CD8-positive, alpha-beta memory T cell (primary cell): ENCODE measurements at places on chromosomes 4 and X. TPM values are rescaled to one million over a fixed set of nuclear protein-coding genes. Genes with fewer than 3 reads are reported as not detected.

The ZNF630 gene
- 1.6 TPM for total RNA-seq

GRCh38 chr4:102328045-102328444 is 17.2 kb downstream of the SLC39A8 start:
- DNase-seq = no peak

- DNase-seq = no peak
These were observed 33.9 kb downstream of the BCLAF3 start for GRCh38 chrX:19956923-19957322.

DNA sequence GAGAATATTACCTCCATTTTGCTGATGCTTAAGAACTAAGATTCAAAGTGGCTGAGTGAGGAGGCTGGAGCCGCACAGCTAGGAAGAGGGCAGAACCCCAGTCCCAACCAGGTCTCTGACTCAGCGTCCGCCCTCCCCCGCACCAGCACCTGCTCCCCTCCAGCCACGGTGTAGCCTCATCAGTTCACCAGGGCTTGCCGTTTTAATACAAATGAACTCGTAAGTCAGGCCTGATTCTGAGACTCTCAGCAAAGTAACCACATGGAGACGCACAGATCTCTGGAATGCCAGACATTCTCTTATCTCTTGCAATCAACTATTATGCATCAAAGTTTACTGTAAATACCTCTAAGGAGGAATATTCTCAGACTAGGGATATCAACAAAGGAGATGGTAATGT is 52.4 kb downstream of the ENPP6 start:
- DNase-seq = no peak

DNA sequence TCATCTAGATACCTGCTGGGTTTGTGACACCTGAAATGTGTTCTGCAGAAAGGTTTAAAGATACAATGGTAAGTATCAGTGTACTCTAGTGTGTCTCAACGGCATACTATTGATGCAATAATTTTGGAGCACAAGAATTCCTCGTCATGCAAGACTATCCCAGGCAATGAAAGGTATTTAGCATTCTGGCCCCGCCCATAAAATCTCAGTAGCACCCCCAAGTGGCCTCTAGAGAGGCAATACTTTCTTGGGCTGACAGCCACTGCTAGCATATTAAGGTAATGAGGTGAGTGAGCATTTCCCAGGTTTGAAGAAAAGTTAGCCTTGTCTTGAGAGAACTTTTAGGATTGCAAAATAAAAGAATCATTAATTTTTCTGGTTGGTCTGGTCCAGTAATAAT is 24.0 kb downstream of the TAB3 start:
- DNase-seq = no peak
